Ovary (tissue), 10 donors: ENCODE measurements at places on chromosomes 16 and 17. TPM values are rescaled to one million over a fixed set of nuclear protein-coding genes. Genes with fewer than 3 reads are reported as not detected.

DNA sequence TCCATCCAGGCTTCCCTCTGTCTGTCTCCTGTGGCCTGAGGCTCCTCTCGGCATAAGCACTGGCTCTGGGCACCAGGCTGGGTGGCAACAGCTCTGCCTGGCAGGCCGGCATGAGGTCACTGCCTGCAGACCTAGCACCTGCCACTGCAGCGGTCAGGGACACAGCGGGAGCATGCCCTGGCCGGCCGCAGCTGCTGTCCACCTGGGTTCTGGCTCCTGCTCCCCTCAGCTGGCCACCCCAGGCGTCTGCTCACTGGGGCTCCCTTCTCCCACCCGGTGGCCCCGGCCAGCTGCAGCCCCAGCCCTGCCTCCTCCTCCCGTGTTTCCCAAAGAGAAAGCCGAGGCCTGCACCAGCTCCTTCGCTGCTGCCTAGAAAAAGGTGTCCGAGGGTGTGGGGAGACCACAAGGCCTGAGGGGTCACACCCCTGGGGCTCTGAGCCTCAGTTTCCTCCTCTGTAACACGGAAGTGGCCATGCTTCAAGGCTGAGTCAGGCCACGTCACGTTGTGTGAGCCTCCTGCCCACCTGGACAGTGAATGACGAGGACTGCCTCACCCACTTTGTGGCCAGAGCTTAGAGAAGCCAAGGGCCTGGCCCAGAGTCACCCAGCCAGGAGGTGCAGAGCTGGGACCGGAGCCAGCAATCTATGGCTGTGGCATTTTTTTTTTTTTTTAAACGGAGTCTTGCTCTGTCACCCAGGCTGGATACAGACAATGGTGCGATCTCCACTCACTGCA lies 6.7 kb downstream of the NTHL1 start:
- H3K36me3 ChIP-seq, result no peaks in the 10 kb centered on the region
- H3K4me3 ChIP-seq, result no peak overlapping the region
- no peaks in the 10 kb centered on the region for H3K27me3 ChIP-seq
- DNase-seq, result no peak

DNA sequence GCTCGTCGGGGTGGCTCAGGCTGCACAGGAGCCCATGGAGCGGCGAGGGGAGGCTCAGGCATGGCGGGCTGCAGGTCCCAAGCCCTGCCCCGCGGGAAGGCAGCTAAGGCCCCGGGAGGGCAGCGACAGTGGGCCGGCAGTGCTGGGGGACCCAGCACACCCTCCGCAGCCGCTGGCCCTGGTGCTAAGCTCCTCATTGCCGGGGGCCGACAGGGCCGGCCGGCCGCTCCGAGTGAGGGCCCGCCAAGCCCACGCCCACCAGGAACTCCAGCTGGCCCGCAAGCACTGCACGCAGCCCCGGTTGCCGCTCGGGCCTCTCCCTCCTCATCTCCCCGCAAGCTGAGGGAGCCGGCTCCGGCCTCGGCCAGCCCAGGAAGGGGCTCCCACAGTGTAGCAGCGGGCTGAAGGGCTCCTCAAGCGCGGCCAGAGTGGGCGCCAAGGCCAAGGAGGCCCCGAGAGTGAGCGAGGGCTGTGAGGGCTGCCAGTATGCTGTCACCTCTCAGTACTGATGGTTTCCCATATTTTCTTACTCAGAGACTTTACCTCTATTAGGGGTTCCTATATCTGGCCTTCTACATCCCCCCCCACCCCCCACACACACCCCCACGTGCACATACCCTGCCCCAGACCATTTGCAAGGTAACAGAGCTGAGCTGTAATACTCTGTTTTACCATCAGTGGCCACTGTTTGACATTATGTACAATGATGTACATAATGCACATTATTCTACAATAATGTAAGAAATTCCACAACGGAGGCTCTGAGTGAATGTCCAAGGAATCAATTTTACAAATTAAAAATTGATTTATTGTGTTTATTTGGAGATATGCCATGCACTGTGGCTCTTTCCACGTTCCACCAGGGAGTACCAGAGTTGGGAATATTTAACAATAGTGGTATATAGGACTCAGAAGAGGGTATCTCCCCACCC lies 3.7 kb upstream of the VAT1L start:
- no peaks in the 10 kb centered on the region for H3K36me3 ChIP-seq
- H3K4me3 ChIP-seq, result no peak overlapping the region
- peaks cover 2% of the 10 kb centered on the region for H3K4me1 ChIP-seq
- no peak overlapping the region for H3K27ac ChIP-seq

DNA sequence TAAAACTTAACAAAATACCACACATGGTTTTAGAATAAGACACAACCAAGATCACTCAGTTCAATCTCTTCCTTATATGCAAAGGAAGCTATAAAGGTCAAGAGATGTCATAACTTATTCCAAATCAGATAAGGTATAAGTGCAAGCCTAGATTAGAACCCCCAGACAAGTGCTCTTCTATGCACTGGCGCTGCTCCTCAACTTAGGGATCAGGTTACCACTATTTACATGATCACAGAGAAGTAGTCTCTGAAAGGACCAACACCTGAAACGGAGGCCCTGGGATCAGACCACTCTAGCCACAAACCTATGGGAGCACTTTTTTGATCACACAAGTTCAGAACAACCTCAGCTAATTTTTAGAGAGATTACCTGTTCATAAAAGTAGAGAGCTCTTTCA lies 16.6 kb downstream of the COPS3 start:
- no peaks in the 10 kb centered on the region for H3K27me3 ChIP-seq
- no peaks in the 10 kb centered on the region for H3K36me3 ChIP-seq
- H3K4me1 ChIP-seq, result no peaks in the 10 kb centered on the region

- no peaks in the 10 kb centered on the region for H3K36me3 ChIP-seq
- H3K27me3 ChIP-seq, result no peaks in the 10 kb centered on the region
- DNase-seq, result no peak
- no peaks in the 10 kb centered on the region for H3K4me1 ChIP-seq
- no peak overlapping the region for H3K27ac ChIP-seq
These were observed 757 bp downstream of the FMNL1 start for GRCh38 chr17:45222289-45222995.

GRCh38 chr17:39618246-39618913 lies 8.4 kb upstream of the PPP1R1B start:
- H3K36me3 ChIP-seq, result no peaks in the 10 kb centered on the region
- H3K27ac ChIP-seq, result no peak overlapping the region
- no peaks in the 10 kb centered on the region for H3K27me3 ChIP-seq
- peaks cover 3% of the 10 kb centered on the region for H3K4me1 ChIP-seq
- DNase-seq, result no peak

- no peak for DNase-seq
- no peaks in the 10 kb centered on the region for H3K36me3 ChIP-seq
- H3K27ac ChIP-seq, result no peak overlapping the region
- no peaks in the 10 kb centered on the region for H3K27me3 ChIP-seq
- H3K4me3 ChIP-seq, result no peak overlapping the region
These were observed 6.2 kb downstream of the VAT1L start for GRCh38 chr16:77794586-77794985.

DNA sequence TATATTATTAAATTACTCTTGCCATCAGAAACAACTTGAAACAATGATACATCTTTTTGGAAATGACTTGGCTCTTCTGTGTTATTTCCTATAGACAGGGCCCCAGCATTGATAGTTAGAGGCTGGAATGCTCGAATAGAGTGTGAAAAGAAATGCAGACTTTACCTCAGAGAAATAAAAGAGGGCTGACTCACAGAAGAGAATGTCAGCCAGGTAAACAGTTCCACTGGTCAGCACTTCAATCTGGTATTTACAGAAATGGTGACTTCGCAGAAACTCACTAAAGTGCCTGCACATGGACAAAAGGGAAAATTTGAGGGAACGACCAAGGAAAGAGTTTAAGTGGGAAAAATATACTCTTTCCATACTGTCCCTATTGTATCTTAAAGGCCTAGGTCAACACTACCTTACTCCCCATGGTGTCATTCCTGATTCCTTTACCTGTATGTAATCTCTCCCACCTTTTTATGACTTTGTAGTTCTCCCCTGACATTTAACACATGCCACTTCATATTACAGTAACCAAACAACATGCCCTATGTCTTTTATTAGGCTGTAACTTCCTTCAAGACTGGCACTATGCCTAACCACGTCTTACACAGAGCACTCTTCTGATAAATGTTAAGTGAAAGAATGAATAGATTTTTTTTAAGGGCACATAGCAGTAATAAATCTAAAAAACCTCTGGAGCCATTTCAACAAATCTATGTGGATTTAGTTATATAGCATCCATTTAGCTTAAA lies 36.7 kb downstream of the AKAP10 start:
- no peaks in the 10 kb centered on the region for H3K4me1 ChIP-seq
- no peaks in the 10 kb centered on the region for H3K36me3 ChIP-seq
- H3K27ac ChIP-seq, result no peak overlapping the region
- no peak overlapping the region for H3K4me3 ChIP-seq

DNA sequence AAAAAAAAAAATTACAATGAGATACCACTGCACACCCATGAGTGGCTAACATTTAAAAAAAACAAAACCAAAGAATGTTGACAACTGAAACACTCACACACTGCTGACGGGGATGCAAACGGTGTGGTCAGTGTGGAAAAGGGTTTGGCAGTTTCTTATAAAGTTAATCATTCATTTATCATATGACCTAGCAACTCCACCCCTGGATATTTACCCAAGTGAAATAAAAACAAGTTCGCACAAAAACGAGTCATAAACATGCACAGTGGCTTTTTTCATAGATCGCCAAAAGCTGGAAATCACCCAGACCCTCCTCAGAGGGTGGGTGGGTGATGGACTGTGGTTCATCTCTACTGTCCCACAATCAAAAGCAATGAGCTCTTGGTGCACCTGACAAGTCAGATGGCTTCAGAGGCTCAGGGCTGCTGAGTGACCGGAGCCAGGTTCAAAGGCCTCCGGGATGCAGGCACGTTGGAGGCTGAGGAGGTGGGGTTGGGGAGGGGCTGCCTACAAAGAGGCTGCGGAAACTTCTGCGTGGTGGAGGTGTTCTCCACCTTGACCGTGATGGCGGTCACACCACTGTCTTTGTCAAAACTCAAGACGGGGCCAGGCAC lies 14.2 kb downstream of the RAB40B start:
- no peaks in the 10 kb centered on the region for H3K27me3 ChIP-seq
- peaks cover 1% of the 10 kb centered on the region for H3K4me1 ChIP-seq
- no peak for DNase-seq
- H3K27ac ChIP-seq, result no peak overlapping the region
- H3K4me3 ChIP-seq, result no peak overlapping the region

DNA sequence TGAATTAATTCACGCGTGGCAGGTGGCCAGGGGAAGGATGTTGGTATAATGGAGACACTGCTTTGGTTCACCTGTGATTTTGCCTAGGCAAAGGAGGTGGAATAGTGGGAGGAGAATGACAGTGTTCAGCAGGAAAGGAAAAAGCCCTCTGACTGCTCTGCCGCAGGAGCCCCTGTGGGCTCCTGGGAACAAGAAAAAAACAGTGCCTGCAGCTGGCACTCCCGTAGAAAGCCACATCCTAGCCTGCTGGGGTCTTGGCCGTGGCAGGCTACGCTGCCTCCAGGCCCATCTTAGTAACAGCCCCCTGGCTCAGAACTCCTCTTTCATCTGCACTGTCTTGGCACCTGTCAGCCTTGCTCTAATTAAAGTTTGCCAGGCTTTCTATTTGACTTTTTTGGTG lies 20.6 kb downstream of the ADORA2B start:
- no peaks in the 10 kb centered on the region for H3K27me3 ChIP-seq
- DNase-seq, result no peak
- H3K4me3 ChIP-seq, result no peak overlapping the region
- H3K36me3 ChIP-seq, result no peaks in the 10 kb centered on the region
- H3K27ac ChIP-seq, result no peak overlapping the region

DNA sequence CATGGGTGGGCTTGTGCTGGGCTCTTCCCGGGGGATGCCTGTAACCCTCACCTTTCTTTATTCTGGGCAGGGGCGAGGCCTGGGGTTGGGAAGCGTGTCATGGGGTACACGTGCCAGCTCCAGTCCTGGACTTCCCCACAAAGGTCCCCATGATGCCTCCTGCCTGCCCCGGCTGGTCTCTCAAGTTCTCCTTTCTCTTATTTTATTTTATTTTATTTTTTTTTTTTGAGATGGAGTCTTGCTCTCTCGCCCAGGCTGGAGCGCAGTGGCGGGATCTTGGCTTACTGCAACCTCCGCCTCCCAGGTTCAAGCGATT lies 8.6 kb downstream of the ATP2A3 start:
- H3K27ac ChIP-seq, result no peak overlapping the region
- DNase-seq, result no peak
- H3K4me1 ChIP-seq, result no peaks in the 10 kb centered on the region
- H3K27me3 ChIP-seq, result no peaks in the 10 kb centered on the region
- H3K36me3 ChIP-seq, result no peaks in the 10 kb centered on the region

DNA sequence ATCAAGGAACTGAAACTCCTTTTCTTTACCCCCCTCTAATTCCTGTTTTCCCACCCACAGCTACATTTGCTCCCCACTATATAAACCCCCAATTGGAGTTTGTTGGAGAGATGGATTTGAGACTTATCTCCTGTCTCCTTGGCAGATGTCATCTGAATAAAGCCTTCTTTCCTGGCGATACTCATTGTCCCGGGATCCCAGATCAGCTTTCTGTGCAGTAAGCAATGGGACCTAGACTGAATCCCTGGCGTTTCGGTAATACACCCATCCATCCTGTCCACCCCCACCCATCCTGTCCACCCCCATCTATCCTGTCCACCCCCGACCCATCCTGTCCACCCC lies 22.2 kb downstream of the QPRT start:
- H3K4me3 ChIP-seq, result no peak overlapping the region
- H3K36me3 ChIP-seq, result no peaks in the 10 kb centered on the region
- H3K4me1 ChIP-seq, result no peaks in the 10 kb centered on the region
- no peak overlapping the region for H3K27ac ChIP-seq

DNA sequence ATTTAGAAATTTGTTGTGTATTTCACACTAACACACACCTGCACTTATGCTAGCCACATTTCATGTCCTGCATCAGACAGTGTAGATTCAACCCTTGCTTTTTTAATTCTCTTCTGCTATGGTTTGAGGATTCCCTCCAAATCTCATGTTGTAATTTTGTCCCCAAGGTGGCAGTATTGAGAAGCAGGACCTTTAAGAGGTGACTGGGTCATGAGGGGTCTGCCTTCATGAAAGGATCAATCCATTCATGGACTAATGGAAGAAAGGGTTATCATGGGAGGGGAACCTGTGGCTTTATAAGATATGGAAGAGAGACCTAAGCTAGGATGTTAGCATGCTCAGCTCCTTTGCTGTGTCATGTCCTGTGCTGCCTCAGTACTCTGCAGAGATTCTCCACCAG lies 1032.2 kb downstream of the CDH11 start:
- H3K4me1 ChIP-seq, result no peaks in the 10 kb centered on the region
- no peak overlapping the region for H3K4me3 ChIP-seq
- DNase-seq, result no peak
- no peaks in the 10 kb centered on the region for H3K27me3 ChIP-seq
- no peak overlapping the region for H3K27ac ChIP-seq

GRCh38 chr16:50297301-50298074 lies 31.1 kb downstream of the ADCY7 start:
- no peaks in the 10 kb centered on the region for H3K27me3 ChIP-seq
- no peak for DNase-seq
- H3K4me1 ChIP-seq, result no peaks in the 10 kb centered on the region
- no peak overlapping the region for H3K27ac ChIP-seq
- no peaks in the 10 kb centered on the region for H3K36me3 ChIP-seq

Gene KCNJ2
- 0.97 TPM for polyA plus RNA-seq

Gene GAS7
- polyA plus RNA-seq, result 28.8 TPM

Gene CACNG4
- 0.02 TPM for polyA plus RNA-seq

Gene NPW
- polyA plus RNA-seq, result not detected
